ENCODE measurements at places on chromosomes 12 and 14. TPM values are rescaled to one million over a fixed set of nuclear protein-coding genes. Genes with fewer than 3 reads are reported as not detected.

- no peak for DNase-seq
These were observed 29.0 kb downstream of the NUBPL start for GRCh38 chr14:31590206-31590605.

DNA sequence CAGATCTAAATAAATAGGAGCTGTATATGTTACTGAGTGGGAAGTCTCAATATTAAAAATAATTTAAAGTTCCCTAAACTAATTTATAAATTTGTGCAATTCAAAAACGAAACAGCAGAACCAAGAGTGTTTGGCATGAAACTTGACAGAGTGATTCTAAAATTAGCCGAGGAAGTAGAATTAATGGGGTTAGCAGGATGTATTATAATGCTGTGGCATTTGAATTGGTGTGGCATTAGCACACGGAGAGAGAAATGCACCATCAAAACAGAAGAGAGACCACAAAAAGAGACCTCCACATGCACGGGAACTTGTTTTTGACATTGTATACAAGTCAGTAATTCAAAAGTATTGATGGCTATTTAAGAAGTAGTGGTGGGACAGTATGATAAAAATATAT is 366.0 kb upstream of the RGS6 start:
- DNase-seq, result no peak

DNA sequence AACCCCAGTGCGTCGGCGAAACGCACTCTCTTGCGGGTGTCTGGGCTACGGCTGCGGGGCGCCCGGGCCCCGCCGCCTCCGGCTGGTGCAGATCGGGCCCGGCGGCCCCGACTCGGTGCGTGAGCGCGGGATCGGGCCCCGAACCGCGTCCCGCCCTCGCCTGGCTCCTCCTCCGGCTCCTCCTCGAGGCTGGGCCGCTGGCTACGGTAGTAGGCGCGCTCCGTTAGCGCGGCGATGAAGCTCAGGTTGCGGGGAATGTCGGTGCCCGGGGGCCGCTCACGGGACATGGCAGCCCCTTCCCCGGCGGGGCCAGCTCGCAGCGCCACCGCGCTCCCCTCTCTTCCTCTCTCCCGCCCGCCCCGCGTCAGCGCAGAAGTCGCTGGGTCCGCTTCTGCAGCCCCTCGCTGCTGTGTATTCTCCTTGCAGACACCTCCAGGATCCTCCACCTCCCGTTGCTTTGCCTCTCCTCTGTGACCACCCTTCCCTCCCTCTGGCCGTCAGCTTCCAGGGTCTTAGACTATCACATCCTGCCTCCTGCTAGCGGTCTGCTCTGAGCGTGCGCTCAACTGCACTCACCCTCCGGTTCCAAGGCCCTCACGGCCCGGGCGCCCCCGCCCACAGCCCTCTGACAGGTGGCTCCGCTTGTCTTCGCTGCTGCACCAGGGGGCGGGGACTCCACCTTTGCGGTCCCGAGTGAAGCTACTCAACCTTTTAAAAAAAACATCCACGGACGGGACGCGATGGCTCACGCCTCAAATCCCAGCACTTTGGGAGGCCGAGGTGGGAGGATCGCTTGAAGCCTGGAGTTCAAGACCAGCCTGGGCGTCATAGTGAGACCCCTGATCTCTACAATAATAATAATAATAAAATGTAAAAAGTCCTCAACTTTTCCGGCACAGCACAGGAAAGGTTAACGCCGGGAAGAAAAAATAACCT is at the start of gene PPP1R3E:
PPP1R3E (minus strand) TSS at position 570 of the 936 bp plus-strand sequence; CDS start at position 287, 283 bp downstream.
- peak; percentile 83 for DNase-seq

DNA sequence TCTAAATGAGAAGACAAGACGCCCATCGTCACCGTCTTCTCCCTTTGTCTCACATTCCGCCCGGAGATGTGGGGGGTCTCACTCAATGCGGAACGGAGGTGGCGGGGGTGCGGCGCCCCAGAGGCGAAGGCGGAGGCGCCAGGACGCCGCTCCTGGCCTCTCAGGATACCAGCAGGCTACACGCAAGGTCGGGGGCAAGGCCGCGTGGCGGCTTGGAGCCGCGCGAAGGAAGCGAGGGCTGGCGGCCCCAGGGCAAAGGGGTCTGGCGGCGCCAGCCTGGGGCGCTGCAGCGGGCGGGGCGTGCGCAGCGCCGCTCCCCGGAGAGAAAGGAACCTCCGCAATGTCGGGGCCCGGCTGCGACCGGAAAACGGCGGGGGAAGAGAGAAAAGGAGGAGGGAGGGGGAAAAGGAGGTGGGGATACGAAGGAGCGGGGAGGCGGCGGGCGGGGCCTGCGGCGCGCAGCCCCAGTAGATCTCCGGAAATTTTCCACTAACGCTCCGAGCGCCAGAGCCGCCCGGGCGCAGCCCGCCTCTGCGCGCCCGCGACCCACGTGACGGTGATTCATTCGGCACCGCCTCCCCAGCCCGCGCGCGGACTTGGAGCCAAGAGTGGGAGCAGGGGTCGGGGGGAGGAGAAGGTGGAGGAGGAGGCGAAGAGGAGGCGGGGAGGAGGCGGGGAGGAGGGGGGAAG is 10.5 kb upstream of the SLC38A2 start:
- DNase-seq, result peak; percentile 95

DNA sequence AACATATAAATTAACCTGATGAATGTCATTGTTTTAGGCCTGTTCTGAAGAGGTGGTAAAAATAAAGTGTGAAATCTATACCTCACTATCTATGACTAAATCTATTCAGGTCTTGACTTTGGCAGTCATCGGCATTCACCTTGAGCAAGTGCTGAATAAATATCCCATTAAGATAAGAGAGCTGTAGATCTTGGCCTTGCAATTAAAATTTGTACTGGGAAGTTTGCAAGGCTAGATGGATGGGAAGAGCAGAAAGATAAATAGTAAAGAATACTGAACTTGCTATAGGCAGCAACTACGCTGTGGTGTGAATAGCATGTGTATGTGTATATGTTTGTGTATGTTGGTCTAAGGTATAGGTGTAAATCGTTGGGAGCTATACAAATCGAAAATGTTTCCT is 325.9 kb upstream of the PRICKLE1 start:
- no peak for DNase-seq

DNA sequence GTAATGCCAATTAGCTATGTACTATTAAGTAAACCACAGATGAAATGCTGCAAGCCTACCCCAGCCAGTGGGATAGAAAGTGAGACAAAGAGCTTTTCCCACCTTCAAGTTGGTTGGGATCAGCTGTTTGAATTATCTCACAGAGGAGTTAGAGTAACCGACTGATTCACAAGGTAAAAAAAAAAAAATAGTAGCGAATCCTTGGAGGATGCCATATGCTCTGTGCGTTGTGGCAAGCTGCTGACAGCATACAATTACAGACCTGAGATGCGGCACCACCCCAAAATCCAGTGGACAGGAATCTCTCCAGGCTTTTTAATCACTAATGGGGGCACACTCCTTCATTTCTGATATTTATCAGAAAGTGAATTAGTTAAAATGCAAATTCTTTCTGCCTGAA is 157.0 kb upstream of the RMST start:
- no peak for DNase-seq

DNA sequence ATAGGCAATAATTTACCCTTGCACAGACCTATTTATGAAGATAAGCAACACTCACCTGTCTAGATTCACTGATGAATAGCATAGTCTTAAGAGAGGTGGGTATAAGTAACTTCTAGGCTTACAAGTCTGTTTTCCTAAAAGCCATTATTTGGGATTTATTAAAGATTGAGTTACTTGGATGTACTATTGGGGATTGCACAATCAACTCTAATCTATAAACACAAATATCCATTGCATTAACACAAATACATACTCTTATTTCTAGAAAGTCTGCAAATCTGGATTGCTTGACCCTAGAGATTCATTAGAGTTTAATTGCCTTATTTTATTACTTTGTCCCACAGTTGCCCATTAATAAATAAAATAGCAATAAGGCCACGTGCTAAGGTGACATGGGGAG is 148.1 kb upstream of the CCDC198 start:
- no peak for DNase-seq

DNA sequence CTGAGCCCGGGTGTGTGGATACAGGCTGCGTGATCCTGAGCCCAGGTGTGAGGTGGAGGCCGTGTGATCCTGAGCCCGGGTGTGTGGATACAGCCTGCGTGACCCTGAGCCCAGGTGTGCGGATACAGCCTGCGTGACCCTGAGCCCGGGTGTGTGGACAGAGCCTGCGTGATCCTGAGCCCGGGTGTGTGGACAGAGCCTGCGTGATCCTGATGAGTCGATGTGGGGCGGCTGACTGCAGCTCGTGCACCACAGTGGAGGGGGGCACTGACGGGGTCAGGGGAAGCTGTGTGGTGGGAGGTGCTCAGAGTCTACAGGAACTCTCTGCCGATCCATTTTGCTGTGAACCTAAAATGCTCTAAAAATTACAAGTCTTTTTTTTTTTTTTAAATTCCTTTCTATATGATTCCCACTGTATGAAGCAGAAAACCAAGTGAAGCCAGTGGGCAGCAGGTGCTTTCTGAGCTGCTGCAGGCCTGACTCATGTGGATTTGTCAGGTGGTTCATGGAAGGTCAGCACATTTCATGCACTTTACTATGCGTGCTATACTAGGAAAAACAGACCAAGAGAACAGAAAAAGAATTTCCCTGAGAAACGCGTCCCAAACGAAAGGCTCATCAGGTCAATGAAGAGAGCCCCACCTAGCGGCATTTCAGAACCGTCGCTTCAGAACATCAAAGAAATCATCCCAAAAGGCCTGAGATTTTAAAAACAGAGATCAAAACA is 19.3 kb downstream of the BRF1 start:
- DNase-seq, result peak; percentile 33

DNA sequence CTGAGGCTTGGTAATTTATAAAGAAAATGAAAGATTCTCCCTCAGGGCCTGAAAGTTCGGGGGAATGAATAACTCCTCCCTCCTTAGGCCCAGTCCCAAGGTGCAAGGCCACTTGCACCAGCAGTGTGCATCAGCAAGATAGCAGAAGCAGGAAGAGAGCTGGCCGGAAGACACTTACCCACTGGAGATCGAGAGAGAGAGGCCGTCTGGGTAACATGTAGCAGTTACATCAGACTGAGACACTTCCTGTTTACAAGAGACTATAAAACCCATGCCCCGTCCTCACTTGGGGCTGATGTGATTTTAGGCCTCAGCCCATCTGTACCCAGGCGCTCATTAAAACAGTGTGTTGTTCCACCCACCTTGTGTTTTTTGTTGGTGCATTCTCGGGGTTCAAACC is 85.2 kb downstream of the TMTC3 start:
- DNase-seq, result no peak

DNA sequence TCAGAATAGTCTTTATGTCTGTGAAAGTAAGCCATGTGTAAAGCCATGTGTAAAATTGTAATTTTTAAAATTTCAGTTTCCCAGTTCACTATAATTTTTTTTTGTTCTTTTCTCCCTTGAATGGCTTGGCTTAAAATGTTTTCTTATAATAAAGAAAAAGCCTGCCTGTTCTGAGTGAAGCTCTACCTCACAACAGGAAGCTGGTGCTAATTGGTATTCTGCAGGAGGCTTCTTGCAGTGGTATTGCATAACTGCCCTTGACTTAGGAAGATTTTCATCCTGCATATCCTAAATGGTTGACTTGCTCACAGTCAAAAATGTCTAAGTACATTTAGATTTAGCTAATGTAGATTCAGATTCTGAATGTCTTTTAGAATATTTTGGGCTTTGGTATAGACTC is 49.5 kb downstream of the ATP2A2 start:
- DNase-seq, result no peak

DNA sequence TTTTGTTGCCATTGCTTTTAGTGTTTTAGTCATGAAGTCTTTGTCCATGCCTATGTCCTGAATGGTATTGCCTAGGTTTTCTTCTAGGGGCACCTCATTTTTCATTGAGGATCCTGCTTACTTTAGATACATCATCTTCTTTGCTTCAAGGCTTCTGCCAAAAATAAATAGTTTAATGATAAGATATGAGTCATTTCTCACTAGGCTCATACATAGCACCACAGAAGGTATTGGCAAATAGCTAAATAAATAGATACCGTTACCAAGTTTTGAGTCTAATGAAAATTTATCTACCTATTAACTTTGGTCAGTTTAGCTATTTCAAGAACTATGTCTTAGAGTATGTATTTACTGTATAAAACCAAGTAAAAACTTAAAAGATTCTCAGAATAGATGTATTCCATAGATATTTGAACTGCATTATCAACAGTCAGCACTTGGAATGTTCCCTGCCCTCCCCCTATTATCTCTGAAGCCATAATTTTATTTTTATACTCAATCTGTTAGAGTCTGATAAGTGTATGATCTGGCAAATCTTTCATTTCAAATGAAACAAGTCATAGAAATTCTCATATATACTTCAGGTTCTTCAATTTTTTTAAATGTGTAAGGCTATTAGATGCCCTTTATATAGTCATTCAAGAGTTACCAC is 310.2 kb downstream of the CCDC91 start:
- no peak for DNase-seq

DNA sequence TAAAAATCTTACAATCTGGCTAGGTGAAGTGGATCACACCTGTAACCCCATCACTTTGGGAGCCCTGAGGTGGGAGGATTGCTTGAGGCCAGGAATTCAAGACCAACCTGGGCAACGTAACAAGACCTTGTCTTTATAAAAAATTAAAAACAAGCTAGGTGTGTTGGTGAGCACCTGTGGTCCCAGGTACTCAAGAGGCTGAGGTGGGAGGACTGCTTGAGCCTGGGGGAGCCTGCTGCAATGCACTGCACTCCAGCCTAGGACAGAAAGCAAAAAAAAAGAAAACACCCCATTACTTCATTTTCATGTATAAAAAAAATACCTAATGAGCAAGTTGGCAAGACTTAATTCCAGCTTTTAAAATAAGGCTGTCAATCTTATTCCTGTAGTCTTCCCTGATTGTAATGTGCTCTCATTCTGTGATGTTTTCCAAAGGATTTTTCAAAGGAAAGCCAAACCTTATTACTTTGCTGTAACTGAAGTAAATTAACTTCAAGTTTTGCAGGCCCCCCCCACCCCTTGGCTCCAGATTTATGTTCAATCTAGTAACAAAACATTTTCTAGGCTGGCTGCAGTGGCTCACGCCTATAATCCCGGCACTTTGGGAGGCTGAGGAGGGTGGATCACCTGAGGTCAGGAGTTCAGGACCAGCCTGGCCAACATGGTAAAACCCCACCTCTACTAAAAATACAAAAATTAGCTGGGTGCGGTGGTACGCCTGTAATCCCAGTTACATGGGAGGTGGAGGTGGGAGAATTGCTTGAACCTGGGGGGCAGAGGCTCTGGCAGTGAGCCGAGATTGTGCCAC is 3.3 kb upstream of the ZCCHC8 start:
- no peak for DNase-seq

GRCh38 chr14:77760381-77761204 is at the start of gene SNW1:
SNW1 (minus strand) TSS chr14:77761156; CDS start chr14:77761127, 29 bp downstream.
- peak; percentile 93 for DNase-seq

DNA sequence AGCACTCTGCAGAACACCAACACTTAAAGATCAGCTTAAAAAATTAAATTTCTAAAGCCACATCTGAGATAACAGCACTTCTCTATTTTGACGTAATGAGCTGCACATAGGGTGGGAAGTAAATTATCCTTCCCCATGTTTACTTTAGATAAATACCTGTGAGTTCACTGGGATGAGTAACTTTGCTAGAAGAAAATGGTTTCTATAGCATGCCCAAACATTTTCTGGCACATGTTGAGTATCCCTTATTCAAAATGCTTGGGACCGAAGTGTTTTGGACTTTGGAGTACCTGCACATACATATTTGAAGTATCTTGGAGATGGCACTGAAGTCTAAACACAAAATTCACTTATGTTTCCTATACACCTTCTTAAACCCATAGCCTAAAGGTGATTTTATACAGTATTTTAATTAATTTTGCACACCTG is 6.6 kb downstream of the SLC38A2 start:
- no peak for DNase-seq

SAMD15 gene
- total RNA-seq, result not detected

ZNF605 gene
- total RNA-seq, result 7.2 TPM

All from activated CD4-positive, alpha-beta memory T cell treated with anti-CD3 and anti-CD28 coated beads, Interleukin-2, amount 10 ng/mL, durations not matched to agents 7 days and 5 days (primary cell).